ENCODE measurements at places on chromosomes 2 and 18.

DNA sequence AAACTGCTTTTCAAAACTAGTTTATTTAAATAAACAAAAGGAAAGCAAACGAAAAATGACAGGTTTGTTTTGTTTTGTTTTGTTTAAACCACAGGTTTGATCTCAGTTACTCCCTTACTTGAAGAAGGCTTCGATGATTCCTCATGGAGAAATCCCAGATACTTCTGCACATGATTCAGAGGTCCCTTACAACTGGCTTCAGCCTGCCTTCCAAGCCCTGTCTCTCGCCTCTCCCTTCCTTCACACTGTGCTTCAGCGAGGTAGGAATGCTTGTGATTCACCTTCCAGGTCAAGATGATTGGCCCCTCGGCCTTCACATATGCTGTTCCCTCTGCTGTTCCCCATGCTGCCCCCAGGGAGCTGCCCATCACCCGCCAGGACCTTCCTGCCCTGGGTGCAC lies 104.1 kb upstream of the ITGA6 start:
- DNase-seq = no peak

GRCh38 chr18:12659904-12660605 lies 2.1 kb upstream of the SPIRE1 start:
- peak; percentile 31 for DNase-seq

- no peak for DNase-seq
These were observed 8.5 kb upstream of the SP140L start for GRCh38 chr2:230318190-230319121.

DNA sequence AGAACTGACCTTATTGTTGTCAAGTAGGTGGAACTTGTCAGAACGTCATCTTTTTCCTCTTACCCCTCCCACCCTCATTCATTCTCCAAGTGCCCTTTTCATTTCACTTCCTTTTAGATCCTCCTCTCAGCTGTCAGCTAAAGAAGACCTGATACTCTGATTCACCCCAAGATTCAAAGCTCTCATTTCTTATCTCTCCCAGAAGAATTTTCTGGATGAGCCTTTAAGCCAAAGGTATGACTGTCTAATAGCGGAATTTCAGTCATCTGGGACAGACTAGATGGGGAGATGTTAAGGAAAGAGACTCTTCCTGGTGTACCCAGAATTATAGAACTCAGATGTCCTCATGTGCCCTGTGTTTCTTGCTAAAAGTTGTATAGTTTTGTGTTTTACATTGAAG lies 53.9 kb downstream of the TCF7L1 start:
- DNase-seq = no peak

DNA sequence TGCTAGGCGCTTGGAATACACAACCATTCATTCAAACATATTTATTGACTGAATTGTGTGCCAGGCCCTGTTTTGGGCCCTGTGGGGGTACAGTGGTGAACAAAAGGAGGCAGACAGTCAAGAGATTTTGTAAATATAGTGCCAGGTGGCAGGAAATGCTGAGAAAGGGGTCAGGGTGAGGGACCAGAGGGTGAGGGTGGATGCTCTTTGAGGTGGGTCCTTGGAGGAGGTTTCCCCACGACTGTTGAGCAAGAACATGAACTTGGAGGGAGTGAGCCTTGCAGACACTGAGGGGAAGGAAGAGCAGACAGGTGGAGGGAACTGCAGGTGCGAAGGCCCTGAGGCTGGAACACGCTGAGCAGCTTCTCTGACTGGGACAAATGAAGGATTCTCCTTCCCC lies 40.7 kb downstream of the ODC1 start:
- DNase-seq = no peak

GRCh38 chr2:168008646-168009195 lies 238.7 kb downstream of the STK39 start:
- DNase-seq = no peak

- DNase-seq = no peak
These were observed 14.4 kb upstream of the HES6 start for GRCh38 chr2:238254095-238254723.
